ENCODE measurements at places on chromosomes 3 and 15. TPM values are rescaled to one million over a fixed set of nuclear protein-coding genes. Genes with fewer than 3 reads are reported as not detected.

GRCh38 chr3:165903885-165904630, 66.8 kb upstream of the BCHE start:
- no peaks in the 10 kb centered on the region for H3K27me3 ChIP-seq
- no peaks in the 10 kb centered on the region for H3K4me1 ChIP-seq
- no peak for DNase-seq
- no peak overlapping the region for H3K4me3 ChIP-seq
- H3K36me3 ChIP-seq: no peaks in the 10 kb centered on the region

The GATM gene
- 2.0 TPM for total RNA-seq

GRCh38 chr3:188605231-188605630, 451.3 kb downstream of the LPP start:
- no peak for DNase-seq
- H3K4me3 ChIP-seq: no peak overlapping the region
- no peaks in the 10 kb centered on the region for H3K27me3 ChIP-seq
- H3K4me1 ChIP-seq: no peaks in the 10 kb centered on the region
- peaks cover 23% of the 10 kb centered on the region for H3K36me3 ChIP-seq

The ARPIN gene
- total RNA-seq: not detected

The CHL1 gene
- total RNA-seq: not detected

The STARD9 gene
- total RNA-seq: 8.8 TPM

GRCh38 chr3:102229062-102229655, 205.7 kb upstream of the ZPLD1 start:
- DNase-seq: peak; percentile 77
- no peak overlapping the region for H3K4me3 ChIP-seq
- H3K27ac ChIP-seq: no peak overlapping the region
- peaks cover 13% of the 10 kb centered on the region for H3K4me1 ChIP-seq
- peaks cover 18% of the 10 kb centered on the region for H3K27me3 ChIP-seq
- no peaks in the 10 kb centered on the region for H3K36me3 ChIP-seq

The ARL6 gene
- total RNA-seq: 3.7 TPM

GRCh38 chr3:27675287-27675686, 46.8 kb downstream of the EOMES start:
- H3K27me3 ChIP-seq: no peaks in the 10 kb centered on the region
- no peak for DNase-seq

- H3K4me3 ChIP-seq: no peak overlapping the region
- no peaks in the 10 kb centered on the region for H3K4me1 ChIP-seq
- no peak for DNase-seq
- H3K27ac ChIP-seq: no peak overlapping the region
- H3K36me3 ChIP-seq: no peaks in the 10 kb centered on the region
Measured at GRCh38 chr3:156017352-156018030, 102.9 kb upstream of the KCNAB1 start.

The GPR149 gene
- total RNA-seq: not detected

- no peak overlapping the region for H3K27ac ChIP-seq
- H3K27me3 ChIP-seq: peaks cover 34% of the 10 kb centered on the region
- no peaks in the 10 kb centered on the region for H3K36me3 ChIP-seq
- no peak overlapping the region for H3K4me3 ChIP-seq
Measured at GRCh38 chr3:51953445-51953844, 1.7 kb upstream of the GPR62 start.

The ESYT3 gene
- 0.74 TPM for total RNA-seq

The FBXO40 gene
- total RNA-seq: not detected

DNA sequence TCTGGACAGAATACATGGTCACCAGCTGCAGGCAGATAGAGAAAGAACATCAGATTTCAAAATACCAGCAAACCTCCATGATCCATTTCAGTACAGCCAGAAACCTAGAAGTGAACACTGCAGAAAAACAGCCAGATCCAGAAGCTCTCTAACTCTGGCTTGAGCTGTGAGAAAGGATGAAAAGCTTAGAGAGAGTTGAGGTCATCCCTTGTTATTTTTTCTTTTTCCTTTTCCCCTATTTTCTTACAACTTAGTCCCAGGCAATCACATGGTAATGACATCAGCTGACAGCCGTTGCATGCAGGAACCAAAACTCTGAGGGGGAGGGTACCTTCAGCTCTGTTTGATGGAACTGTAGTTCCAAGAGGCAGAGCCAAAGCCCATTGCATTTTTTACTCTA, 113.2 kb downstream of the TCF12 start:
- no peak for DNase-seq
- H3K27ac ChIP-seq: no peak overlapping the region
- H3K27me3 ChIP-seq: no peaks in the 10 kb centered on the region
- H3K36me3 ChIP-seq: no peaks in the 10 kb centered on the region

DNA sequence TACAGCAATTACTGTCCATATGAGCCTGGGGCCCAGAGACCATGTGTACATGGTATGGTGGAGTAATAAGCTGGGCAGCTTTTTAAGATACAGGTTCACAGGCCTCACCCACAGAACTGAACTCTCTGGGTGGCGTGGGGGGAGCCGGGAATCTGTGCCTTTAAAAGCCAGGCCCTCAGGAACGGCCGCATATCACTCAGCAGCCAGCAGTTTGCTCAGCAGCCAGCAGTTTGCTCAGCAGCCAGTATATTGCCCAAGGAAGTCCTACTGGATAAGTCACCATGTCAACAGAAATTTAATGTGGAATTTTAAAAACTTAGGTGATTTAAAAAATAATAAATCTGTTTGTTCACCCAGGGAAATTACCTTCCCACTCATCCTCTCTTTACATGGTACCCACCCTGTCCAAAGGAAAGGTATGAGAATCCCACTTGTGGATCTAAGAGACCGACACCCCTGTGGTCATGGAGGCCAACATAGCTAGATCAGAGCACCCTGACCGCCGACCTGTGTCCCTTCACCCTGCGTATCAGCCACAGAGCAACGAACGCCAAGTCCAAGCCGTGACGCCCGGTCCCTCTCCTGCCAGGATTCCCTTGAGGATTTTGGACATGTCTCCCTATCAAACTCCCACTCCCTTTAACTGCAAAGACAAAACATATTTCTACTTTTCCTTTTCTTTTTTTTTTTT, 95.7 kb upstream of the CHRM5 start:
- H3K4me3 ChIP-seq: no peak overlapping the region
- H3K4me1 ChIP-seq: no peaks in the 10 kb centered on the region
- no peak overlapping the region for H3K27ac ChIP-seq
- no peaks in the 10 kb centered on the region for H3K36me3 ChIP-seq
- DNase-seq: no peak
- no peaks in the 10 kb centered on the region for H3K27me3 ChIP-seq

DNA sequence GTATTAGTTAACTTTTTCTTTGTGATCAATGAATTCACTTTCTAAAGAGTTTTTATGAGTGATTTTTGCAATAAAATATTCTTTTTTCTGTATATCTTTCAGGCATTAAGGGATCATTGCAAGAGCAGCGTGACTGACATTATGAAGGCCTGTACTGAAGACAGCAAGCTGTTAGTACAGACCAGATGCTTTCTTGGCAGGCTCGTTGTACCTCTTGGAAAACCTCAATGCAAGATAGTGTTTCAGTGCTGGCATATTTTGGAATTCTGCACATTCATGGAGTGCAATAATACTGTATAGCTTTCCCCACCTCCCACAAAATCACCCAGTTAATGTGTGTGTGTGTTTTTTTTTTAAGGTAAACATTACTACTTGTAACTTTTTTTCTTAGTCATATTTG, 24.4 kb downstream of the SELENOT start:
- no peak overlapping the region for H3K27ac ChIP-seq
- no peak overlapping the region for H3K4me3 ChIP-seq
- no peak for DNase-seq

GRCh38 chr3:159782724-159783421, 205.8 kb upstream of the IL12A start:
- DNase-seq: no peak
- H3K4me1 ChIP-seq: no peaks in the 10 kb centered on the region
- H3K36me3 ChIP-seq: no peaks in the 10 kb centered on the region
- peaks cover 6% of the 10 kb centered on the region for H3K27me3 ChIP-seq
- H3K4me3 ChIP-seq: no peak overlapping the region
- no peak overlapping the region for H3K27ac ChIP-seq

GRCh38 chr15:78102741-78103140, 10.4 kb downstream of the SH2D7 start:
- peak overlapping the region; percentile 96 for H3K27ac ChIP-seq
- DNase-seq: no peak
- H3K4me1 ChIP-seq: peaks cover 65% of the 10 kb centered on the region
- no peak overlapping the region for H3K4me3 ChIP-seq

DNA sequence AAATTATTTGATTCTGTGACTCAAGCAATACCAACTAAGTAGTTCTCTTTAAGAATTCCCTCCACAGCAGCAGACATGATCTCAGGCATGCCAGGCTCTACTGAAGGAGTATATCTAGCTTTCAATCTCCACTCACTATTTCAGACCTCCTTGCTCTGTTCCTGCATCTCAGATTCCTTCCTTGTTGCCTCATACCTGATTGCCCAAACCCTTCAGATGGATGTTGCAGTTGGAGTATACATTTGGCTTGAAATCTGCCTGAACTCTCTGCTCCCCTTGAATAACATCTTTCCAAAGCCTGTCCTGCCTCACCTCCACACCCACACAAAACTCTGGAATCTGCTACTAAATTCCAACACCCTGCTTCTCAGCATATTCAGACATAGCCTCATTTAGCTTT, 19.8 kb upstream of the TM4SF4 start:
- H3K4me1 ChIP-seq: no peaks in the 10 kb centered on the region
- peaks cover 10% of the 10 kb centered on the region for H3K27me3 ChIP-seq
- no peaks in the 10 kb centered on the region for H3K36me3 ChIP-seq
- DNase-seq: no peak

- H3K27me3 ChIP-seq: no peaks in the 10 kb centered on the region
- H3K27ac ChIP-seq: no peak overlapping the region
- H3K4me3 ChIP-seq: no peak overlapping the region
- DNase-seq: no peak
- no peaks in the 10 kb centered on the region for H3K4me1 ChIP-seq
Measured at GRCh38 chr3:173939331-173939730, 541.8 kb downstream of the NLGN1 start.

GRCh38 chr15:84799511-84800187, 17.5 kb upstream of the ALPK3 start:
- H3K36me3 ChIP-seq: peaks cover 44% of the 10 kb centered on the region
- no peak overlapping the region for H3K27ac ChIP-seq
- no peaks in the 10 kb centered on the region for H3K4me1 ChIP-seq
- no peak overlapping the region for H3K4me3 ChIP-seq

- DNase-seq: no peak
- no peak overlapping the region for H3K4me3 ChIP-seq
- H3K36me3 ChIP-seq: no peaks in the 10 kb centered on the region
- H3K4me1 ChIP-seq: no peaks in the 10 kb centered on the region
- no peaks in the 10 kb centered on the region for H3K27me3 ChIP-seq
- no peak overlapping the region for H3K27ac ChIP-seq
Measured at GRCh38 chr3:154850921-154851320, 229.2 kb upstream of the MME start.

DNA sequence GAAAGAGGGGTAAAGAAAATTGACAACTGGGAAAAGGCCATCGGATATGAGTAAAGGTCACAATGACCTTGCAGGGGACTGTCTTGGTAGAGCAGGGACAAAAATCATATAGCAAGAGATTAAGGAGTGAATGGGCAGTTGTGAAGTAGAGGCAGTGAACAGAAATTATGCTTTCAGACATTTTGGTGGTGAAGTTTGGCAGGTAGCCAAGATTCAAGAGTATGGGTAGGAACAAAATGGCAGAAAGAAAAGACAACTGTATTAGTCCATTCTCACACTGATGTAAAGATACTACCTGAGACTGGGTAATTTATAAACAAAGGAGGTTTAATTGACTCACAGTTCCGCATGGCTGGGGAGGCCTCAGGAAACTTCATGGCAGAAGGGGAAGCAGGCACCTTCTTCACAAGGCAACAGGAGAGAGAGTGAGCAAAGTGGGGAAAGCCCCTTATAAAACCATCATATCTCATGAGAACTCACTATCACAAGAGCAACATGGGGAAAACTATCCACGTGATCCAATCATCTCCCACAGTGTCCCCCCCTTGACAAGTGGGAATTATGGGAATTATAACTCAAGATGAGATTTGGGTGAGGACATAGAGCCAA, 84.0 kb downstream of the CGNL1 start:
- no peak for DNase-seq
- no peaks in the 10 kb centered on the region for H3K36me3 ChIP-seq
- peaks cover 9% of the 10 kb centered on the region for H3K27me3 ChIP-seq
- no peak overlapping the region for H3K4me3 ChIP-seq
- no peak overlapping the region for H3K27ac ChIP-seq

GRCh38 chr15:52100807-52101442, 11.7 kb downstream of the BCL2L10 start:
- no peak for DNase-seq
- no peak overlapping the region for H3K27ac ChIP-seq
- H3K36me3 ChIP-seq: no peaks in the 10 kb centered on the region
- H3K4me3 ChIP-seq: no peak overlapping the region
- H3K4me1 ChIP-seq: peaks cover 5% of the 10 kb centered on the region

The ECE2 gene
- total RNA-seq: not detected

GRCh38 chr3:126438186-126438585, 37.5 kb downstream of the ZXDC start:
- peaks cover 1% of the 10 kb centered on the region for H3K36me3 ChIP-seq
- H3K4me3 ChIP-seq: no peak overlapping the region
- no peaks in the 10 kb centered on the region for H3K4me1 ChIP-seq
- H3K27ac ChIP-seq: no peak overlapping the region
- H3K27me3 ChIP-seq: no peaks in the 10 kb centered on the region

DNA sequence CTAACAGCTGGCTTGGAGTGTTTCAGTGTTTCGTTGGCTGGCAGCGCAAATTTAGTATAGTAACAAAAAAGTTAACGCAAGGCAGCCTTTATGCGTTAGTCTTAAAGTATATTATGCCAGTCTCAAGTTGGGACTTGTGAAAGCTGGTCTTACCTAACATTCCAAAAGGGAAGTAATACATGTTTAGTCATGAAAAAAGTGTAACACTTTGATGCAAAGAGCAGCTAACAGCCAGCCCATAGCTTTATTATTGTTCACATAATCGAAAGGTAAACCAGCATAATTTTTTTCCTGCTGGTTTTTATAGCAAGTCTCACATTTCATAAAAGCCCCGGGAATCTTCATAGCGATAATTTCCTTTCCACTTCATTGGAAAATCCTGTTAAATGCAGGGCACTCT, 2.4 kb upstream of the GPR87 start:
- peaks cover 20% of the 10 kb centered on the region for H3K4me1 ChIP-seq
- no peak overlapping the region for H3K27ac ChIP-seq
- no peaks in the 10 kb centered on the region for H3K36me3 ChIP-seq
- no peaks in the 10 kb centered on the region for H3K27me3 ChIP-seq
- H3K4me3 ChIP-seq: no peak overlapping the region
- no peak for DNase-seq

- no peak overlapping the region for H3K27ac ChIP-seq
- H3K36me3 ChIP-seq: no peaks in the 10 kb centered on the region
- DNase-seq: no peak
- H3K4me1 ChIP-seq: peaks cover 21% of the 10 kb centered on the region
- no peak overlapping the region for H3K4me3 ChIP-seq
Measured at GRCh38 chr15:91520850-91521249, 332.7 kb upstream of the SLCO3A1 start.

- no peak overlapping the region for H3K27ac ChIP-seq
- no peaks in the 10 kb centered on the region for H3K27me3 ChIP-seq
- no peak for DNase-seq
- no peaks in the 10 kb centered on the region for H3K4me1 ChIP-seq
- no peak overlapping the region for H3K4me3 ChIP-seq
- H3K36me3 ChIP-seq: peaks cover 38% of the 10 kb centered on the region
Measured at GRCh38 chr15:80185152-80185551, 32.4 kb downstream of the FAH start.
